ENCODE measurements at places on chromosomes 1 and 21.
A peak's percentile ranks its signal among the peaks of the same experiment; 100 is the strongest.

GRCh38 chr1:218748071-218748470 is 402.9 kb downstream of the TGFB2 start:
- no peak for DNase-seq

- no peak for DNase-seq
Measured at GRCh38 chr1:201360486-201360885, 17.0 kb downstream of the TNNT2 start.

- no peak for DNase-seq
Measured at GRCh38 chr1:198272492-198272891, 115.7 kb downstream of the NEK7 start.

DNA sequence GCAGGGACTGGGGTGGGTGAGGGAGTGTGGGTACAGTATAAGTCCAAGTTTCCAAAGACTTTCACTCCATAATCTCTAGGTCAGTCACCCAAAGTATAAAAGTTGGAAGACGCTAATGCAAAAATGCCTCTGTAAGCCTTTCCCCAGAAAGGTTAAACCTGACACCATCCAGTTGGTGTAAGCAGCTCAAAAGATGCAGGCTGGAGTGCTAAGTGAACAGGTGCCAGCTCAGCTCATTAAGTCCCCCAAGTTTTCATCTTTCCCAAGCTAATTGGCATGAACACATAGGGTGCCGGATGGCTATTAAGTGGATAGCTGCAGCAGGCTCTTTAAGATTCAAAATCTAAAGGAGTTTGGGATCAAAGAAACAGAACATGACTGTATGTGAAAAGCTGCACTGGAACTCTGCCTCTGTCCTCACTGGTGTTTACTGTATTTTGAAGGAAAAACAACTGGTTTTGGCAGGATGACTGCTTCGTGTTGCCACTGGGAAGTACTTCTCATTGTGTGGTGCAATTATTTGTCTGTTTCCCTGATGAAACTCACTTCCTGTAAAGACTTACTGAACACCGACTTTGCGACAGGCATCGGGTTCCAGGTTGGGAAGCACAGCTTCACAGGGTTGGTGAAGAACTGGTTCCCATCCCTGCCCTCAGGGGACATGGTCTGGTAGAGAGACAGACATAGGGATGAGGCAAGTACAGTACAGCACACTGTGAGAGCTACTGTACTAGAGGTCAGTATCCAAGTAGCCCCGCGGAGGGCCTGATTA is 152.7 kb downstream of the DAB1 start:
- no peak for DNase-seq

GRCh38 chr1:22275626-22276395 is 132.9 kb upstream of the WNT4 start:
- DNase-seq = peak; percentile 61

DNA sequence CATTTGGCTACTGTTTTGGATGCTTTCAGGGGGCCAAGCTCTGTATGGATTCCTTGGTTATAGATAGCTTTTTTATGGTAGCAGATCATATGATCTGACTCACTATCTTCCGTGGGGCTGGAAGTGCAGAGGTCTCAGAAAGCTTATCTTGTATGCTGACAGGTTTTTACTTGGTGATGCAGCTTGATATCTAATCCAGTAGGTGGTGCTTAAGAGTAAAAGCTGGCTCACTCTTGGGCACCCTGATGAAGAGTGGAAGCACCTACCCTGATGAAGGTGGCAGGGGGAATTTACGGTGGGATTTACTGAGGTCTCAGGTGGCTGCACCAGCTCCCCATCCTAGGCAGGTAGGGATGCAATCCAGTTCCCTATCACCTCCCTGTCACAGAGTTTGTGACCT is 151.2 kb downstream of the PTBP2 start:
- no peak for DNase-seq

GRCh38 chr1:25661043-25661815 is 44.6 kb downstream of the MAN1C1 start:
- peak; percentile 1 for DNase-seq

DNA sequence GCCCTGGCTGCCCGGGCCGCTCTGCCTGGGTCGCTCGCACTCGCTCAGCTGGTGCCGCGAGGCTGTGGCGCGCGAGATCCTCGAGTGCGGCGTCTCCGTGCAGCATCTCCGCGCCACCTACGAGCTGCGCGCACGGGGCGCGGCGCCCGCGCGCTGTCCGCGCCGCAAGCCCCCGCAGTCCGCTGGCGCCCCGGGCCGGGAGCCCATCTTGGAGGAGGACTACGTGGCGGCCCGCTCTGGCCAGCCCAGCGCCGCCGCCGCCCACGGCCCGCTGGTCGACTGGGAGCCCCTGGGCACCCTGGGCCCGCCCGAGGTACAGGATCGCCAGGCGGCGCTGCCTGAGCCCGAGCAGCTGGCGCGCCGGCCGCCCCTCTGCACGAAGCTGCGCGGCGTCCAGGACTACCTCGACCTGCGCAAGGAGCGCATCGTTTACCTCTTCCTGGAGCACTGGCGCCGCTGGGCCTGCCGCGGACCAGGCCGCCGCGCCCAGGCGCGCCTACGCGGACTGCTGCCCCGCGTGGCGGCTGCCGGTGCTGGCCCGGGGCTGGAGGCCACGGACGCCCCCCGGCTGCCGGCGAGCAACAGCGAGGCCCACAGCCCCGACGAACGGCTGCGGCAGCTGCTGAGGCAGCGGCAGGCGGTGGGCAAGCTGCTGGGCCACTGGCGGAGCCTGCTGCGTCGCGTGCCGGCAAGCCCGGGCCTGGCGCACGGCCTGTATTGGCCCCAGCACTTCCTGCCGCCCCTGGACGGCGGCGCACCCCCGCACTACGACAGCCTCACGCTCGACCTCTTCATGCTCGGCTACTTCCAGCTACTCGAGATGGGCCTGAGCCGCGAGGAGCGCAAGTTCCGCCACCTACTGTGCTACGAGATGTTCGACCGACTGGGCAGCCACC is 10.9 kb downstream of the TNFRSF25 start:
- DNase-seq = peak; percentile 60

GRCh38 chr1:87916965-87917364 is 588.3 kb downstream of the LMO4 start:
- DNase-seq = no peak

DNA sequence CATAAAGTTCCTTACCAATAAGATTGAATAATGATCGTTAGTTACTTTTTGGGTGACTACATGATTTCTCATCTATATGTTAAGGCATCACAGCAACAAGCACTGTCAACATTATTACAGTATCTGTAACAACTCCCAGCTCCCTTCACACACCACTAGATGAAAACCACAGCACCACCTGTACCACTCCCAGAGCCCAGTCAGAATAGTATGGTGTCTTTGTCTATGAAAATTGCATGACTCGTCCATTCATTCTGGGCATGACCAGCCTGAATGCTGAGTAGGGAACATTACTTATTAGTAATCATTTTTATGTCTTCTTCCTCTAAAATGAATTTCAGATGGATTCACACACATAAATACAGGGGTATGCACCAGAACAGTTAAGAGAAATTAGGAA is 7.0 kb downstream of the OLFML2B start:
- DNase-seq = no peak

DNA sequence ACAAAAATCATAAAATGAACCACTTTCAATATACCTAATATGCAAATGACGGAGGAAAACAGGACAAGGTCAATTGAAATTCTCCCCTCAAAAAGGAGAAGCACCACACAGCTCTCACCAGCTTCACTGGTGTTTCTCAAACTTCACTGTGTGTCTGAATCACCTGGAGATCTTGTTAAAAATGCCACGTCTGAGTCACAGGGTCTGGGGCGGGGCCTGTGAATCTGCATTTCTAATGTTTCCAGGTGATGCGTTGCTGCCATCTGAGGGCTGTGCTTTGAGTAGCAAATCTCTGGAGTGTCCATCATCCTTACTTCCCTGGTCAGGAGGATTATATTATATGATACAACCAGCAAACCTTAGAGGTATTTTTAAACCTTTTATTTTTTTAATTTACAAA is 9.0 kb downstream of the CLDN19 start:
- DNase-seq = peak; percentile 43

DNA sequence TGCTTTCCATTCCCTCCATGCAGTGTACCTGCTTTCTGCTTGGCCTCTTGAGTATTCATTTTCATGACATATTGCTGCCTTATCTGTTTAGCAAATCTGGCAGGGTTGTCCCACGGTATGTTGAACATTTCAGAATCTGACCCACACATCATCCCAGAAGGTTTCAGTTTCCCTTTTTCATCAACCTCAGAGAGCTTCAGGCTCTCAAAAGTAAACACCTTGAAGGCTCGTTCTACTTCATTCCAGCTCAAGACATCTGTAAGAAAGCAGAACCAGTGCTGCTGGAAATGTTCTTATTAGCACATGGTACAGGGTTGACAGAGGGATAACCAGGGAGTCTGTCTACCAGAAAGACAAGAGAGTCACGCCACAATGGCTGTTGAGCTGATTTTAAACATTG is 103.6 kb downstream of the SPAG17 start:
- DNase-seq = no peak

GRCh38 chr1:33606272-33606671 is 133.8 kb downstream of the ZSCAN20 start:
- no peak for DNase-seq

DNA sequence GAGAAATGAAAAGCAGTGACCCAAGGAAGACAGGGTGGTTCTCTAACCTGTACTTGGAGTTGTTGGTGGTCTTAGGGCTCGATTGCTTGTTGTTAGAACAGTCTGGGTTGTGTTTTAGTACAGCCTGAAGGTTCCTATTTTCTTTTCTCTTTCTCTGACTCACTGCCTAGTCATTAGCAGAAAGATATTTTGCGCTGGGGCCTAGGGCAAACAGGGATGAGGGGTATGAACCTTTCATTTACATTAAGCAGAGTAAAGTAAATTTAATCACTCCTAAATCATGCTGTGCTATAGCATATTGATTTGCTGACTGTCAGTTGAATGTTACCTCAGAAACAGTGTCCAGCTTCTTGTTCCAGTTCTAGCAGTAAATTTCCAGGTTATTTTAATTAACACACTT is 197.2 kb downstream of the RWDD3 start:
- no peak for DNase-seq

GRCh38 chr1:226135059-226135651 is 51.4 kb downstream of the ACBD3 start:
- no peak for DNase-seq

DNA sequence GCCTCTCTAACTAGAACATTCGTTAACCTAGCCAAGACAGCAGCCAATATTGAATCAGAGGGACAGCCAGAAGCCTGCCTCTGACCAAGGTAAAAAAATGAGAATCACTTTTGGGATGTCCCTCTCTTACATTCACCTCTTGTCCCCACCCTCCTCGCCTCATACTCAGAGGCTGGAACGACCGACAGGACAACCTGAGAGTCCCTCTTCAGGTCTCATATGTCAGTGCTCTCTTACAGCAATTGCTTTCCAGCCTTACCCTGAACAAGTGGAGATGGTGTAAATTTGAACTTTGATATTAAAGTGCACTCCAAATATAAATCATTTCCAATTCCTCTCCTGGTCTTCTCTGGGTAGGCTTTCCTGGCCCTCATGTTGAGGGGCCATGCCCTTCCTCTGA is 327.5 kb downstream of the KCTD3 start:
- no peak for DNase-seq

GRCh38 chr21:40194185-40194980 is 327.1 kb downstream of the PCP4 start:
- DNase-seq = no peak

DNA sequence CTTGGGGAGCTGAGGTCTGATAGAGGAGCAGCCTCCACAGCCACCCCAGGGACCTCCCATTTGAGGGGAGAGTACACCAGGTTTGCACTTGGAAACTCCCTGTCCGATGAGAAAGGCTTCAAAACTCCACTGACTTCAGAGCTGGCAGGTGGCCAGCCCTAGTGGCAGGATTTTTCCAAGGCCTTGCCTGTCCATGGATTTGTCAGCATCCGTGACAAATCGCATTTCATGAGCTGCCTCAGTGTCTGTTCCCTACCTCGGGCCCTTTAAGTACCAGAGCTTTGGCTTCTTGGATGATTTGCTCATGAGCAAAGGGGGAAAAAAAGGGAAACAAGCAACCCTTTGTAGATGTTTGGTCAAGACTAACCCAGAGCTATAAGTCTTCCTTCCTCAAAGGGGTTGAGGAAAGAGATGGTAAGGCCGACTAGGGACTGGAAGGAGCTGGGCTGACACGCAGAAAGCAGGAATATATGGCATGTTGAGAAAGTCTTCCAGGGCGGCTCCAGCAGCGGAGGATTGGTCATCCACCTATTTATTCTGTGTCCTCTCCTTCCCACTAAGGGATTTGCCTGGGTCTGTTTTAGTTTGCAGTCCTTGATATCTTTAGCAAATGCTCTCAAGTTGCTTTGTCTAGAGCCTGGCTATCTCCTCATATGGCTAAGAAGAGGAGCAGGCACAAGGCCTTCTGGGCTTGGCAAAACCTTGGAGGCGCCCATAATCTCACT is 2.7 kb upstream of the HSPG2 start:
- DNase-seq = no peak

DNA sequence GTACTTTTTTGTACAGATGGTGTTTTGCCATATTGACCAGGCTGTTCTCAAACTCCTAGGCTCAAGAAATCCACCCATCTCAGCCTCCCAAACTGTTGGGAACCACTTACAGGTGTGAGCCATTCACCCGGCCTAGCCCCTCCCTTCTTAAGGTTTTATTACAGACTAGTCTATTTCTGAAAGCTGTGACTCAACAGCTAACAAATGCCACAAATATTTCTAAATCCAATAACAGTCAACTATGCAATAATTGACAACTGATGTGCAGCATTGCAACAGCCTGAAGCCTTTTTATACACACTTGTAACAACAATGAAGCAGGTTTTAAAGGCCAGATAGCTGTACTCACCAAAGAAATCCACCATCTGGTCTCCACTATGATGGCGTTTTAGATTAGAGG is 51.4 kb downstream of the GRIK1 start:
- no peak for DNase-seq

- DNase-seq = no peak
Measured at GRCh38 chr1:11781297-11781696, 19.3 kb downstream of the C1orf167 start.

Measured in activated naive CD4-positive, alpha-beta T cell treated with anti-CD3 and anti-CD28 coated beads, Interleukin-2, amount 10 ng/mL, durations not matched to agents 7 days and 5 days (primary cell).